ENCODE measurements at places on chromosomes 4 and X. TPM values are rescaled to one million over a fixed set of nuclear protein-coding genes. Genes with fewer than 3 reads are reported as not detected.

GRCh38 chr4:189293459-189293858 lies 647.2 kb upstream of the FRG1 start:
- no peak for DNase-seq

DNA sequence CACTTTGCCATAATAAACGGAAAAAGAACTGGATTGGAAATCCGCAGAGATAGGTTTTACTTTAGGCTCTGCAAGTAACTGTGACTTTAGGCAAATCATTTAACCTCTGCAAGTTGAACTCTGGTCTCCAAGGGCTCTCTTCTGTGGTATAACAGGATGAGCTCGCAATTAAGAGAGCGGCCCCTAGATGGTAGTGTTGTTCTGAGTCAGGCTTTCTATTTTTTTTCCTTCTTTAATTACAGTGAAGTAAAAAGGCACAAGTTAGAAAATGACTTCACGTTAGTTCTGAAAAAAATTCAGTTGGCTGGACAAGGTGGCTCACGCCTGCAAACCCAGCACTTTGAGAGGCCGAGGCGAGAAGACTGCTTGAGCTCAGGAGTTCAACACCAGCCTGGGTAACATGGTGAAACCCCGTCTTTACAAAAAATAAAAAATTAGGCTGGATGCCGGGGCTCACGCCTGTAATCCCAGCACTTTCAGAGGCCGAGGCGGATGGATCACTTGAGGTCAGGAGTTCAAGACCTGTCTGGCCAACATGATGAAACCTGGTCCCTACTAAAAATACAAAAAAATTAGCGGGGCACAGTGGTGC lies 18.0 kb downstream of the RPS3A start:
- DNase-seq: peak; percentile 70

- peak; percentile 76 for DNase-seq
Measured at GRCh38 chr4:143381189-143382118, 44.8 kb downstream of the GAB1 start.

DNA sequence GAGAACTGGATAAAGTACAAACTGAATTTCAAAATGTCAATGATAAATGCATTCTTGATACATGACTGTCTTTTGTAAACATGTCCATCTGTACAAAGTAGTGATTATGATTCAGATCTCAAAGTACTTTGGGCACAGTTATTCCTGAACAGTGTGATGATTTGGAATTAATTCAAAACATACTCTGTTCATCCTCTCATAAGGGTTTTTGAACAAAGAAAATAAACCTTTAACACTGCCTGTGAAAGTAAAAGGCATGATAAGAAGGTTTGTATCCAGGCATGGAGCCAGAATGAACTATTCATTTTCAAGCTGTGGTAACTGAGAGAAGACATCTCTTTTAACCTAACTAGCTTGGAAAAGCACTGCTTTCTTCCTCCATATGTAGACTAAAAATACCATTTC lies 883 bp upstream of the KLHL4 start:
- DNase-seq: peak; percentile 73

DNA sequence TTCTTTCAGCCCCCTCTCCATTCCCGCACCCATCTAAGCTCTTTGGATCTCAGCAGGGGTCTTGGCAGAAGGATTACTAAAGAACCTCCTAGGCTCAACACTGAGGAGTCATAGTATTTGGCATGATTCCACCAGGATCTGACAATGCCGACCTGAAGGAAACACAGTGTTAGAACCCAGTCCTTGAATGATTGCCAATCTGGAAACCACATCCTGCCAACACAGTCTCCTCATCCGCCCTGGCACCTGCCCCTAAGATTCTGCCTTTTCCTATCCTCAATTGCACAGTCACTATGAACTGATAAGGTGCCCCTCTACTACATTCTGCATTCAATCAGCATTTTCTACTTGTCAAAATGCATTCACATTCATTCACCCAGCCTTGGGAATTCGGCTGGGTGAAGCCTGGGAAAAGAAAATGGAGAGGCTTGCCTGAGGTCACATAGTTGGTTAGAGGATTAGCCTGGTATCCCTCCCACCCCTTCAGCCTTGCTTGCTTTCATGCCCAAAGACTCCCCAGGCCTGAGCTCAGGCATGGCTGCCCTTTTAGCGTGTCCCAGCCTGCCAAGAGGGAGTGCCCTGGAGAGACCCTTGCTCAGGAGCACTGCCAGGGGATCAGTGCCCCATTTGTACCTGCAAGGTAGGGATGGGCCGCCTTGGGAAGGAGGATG lies 2.2 kb upstream of the CLDN2 start:
- DNase-seq: peak; percentile 86

DNA sequence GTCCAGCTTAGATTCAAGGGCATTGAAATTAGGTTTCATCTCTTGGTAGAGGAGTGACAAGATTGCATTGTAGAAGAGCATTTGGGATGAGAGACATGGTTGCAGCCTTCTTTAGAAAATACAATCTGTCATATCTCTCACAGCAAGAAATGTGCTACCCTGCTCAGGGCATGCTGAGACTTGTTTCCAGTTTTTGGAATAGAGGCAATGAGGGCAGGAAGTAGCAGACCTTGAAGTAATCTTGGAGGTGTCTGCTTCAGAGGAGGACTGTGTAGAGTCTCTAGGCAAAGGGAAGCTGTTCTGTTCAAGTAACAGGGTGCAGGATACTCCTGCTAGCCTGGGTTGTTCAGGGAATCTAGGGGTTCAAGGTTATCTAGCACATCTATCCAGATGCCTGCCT lies 116.1 kb upstream of the ZNF827 start:
- no peak for DNase-seq

DNA sequence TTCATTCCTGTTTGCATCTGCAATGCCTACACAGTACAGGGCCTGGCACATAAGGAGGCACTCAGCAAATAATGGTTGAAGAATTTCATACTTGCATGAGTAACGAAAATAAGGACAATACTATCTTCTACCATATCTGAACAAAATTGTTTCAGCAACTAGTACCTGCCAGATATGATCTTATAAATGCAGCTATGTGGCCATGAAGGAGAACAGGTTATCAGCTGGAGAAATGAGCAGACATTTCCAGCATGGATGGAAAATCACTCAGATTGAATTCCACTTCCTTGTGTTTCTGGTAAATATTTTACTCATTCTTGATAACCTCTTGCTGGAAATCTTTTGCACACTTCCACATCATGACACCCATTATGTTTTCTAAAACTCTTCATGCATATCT lies 204.0 kb downstream of the ADAMTS3 start:
- no peak for DNase-seq

The SOD3 gene
- total RNA-seq: not detected

The STAP1 gene
- not detected for total RNA-seq

The FAM236A gene
- not detected for total RNA-seq

The SPARCL1 gene
- total RNA-seq: not detected

The ETDB gene
- not detected for total RNA-seq

The MAGEE2 gene
- not detected for total RNA-seq

All from LHCN-M2 (cell line).